NCI-H1417 (cell line): ENCODE measurements at places on chromosomes 1 and 21.
A peak's percentile ranks its signal among the peaks of the same experiment; 100 is the strongest.

GRCh38 chr1:57229076-57229475, 194.8 kb downstream of the DAB1 start:
- DNase-seq = no peak

DNA sequence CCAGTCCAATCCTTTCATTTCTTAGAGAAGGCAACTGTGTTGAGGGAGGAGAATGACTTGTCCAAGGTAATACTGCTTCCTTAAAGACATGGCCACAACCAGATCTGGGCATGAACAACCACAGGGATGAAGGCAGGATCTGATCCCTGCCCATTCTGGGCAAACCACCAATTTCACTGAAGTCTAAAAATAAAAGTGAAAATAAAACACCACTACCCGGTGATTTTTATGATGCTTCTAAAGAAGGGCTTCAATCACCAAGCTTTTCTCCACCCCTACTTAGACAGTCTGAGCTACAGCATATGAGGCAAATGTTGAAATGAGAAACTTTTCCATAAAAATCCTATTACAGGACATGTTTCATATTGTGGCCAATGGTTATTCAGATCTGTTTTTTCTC, 133.0 kb downstream of the PTPN14 start:
- no peak for DNase-seq

DNA sequence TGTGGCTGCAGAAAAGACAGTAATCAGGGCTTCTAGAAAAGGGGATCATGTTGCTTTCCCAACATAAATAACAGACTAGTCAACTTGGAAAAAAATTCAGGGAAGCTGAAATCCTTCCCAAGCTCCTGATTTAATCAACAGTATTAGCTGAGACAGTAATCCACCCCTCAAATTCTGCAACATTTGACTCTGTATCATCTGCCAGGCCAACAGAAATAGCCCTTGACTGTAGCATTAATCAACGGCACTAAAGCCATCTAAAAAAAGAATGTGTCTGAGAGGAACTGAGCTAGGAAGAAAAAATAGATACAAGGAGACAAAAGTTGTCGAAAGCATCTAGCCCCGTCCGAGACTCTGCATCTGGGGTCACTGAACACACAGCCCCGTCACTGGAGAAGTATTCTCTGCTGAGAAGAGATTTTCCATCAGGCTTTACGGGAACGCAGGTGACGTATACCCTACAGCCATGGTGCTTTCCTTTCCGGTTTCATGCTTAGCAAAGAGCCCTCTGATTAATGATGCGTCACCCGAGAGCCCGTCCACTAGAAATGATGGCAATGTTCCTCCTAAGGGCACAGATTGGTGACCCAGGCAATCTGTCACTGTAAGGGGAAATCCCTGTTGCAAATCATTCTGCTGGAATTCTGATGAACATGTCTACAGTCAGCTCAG, 42.1 kb upstream of the TP53BP2 start:
- DNase-seq = peak; percentile 30

GRCh38 chr1:110979154-110979553, 15.4 kb upstream of the LRIF1 start:
- DNase-seq = no peak

GRCh38 chr1:113519556-113519955, 129.2 kb downstream of the MAGI3 start:
- DNase-seq = no peak

DNA sequence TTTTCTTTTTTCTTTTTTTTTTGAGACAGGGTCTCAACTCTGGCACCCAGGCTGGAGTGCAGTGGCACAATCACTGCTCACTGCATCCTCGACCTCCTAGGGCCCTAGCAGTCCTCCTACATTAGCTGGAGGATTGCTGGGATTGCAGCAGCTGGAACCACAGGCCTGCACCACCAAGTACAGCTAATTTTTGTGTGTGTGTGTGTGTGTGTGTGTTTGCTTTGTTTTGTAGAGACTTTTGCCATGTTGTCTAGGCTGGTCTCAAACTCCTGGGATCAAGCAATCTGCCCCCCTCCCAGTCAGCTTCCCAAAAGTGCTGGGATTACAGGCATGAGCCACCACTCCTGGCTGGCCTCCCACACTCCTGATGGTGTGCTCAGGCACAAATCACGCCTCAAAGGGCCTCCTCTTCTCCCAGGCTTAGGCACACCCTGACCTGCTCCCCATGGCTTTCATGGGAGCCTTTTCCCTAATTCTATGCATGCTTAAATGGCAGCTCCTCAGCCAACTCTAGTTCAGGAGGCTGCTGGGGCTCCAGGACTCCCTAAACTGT, 9.4 kb downstream of the FAM229A start:
- DNase-seq = no peak

DNA sequence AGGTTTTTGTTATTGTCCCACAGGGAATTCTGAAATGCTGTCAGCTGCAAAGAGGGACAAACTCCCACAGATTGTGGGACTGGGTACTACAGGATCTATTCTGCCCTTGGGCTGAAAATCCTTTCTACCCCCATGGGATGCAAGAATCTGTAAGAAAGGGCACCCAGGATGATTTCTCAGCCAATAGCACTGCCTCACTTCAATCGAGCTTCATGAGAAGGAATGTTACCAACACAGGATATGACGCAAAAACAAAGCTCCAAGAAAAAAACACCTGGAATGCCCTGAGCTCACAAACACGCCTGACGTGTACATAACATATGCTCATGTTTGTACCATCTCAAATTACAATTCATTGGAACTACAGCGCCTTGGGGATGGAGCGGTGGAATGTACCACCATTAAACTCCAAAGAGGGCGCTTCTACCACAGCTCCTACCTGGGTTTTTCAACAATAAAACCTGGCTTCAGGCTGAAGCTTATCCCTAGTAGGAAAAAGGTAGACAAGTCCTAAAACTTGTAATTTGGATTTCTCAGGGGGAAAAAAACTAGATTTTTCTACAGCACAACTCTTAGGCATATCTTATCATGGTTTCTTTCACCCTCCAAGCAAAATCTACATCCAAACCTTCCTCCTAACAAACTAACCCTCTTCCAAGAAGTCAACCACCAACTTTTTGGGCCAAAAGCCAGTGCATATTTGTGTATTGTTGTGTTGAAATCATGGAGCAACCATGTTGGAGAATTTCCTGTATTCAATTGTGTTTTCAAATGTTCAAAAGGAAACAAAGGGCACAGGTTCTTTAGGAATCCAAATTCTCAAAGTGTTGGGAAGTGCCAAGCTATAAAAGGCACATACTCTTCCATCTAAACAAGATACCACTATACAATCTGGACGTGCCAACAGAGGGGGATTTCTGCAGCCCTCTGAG, 78.9 kb downstream of the TGFBR3 start:
- no peak for DNase-seq

DNA sequence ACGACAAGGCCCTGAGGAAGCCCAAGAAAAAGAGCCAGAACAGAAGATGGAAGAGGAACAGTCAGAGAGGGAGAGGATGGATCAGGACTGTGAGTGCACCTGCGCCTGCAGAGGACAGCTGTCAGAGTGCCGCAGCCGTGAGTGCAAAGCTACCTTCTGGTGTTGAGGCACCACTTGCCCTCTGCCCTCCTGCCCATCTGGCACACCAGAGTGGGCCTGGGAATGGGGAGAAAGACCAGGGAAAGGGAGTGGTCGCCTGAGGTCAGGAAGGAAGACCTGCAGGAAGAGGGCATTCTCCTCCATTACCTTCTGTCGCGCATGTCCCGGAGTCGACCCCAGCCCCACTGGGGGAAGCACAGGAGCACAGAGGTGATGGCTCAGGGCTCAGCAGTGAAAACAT, 26.2 kb downstream of the VASH2 start:
- no peak for DNase-seq
